ENCODE measurements at places on chromosomes 3 and 15.

DNA sequence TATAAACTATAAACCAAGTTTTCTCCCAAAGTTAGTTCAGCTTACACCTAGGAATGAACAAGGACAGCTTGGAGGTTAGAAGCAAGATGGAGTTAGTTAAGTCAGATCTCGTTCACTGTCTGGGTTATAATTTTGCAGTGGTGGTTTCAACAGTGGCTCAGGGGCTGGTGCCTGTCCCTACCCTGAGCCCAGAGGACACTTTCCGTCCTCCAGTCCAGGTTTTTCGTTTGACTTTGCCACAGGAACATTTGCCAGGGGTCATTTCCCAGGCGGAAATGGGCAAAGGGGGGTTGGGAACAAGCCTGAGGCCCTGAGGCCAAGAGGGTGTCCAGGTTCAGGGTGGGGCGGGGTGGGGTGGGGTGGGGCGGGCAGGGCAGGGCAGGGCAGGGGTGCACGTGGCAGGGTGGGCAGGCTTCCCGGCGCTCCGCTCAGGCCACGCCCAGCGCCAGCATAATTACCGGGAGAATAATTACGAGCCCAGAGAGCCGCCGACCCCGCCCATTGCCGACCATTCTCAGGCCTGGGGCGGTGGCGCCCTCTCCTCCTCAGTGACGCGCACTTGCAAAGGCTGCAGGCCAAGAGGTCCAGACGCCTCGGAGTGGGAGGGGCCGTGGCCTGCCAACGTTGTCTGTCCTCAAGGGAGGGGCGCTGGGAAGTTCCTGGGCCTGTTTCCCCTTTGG is 70.4 kb downstream of the KLF13 start:
- DNase-seq: no peak

GRCh38 chr3:177318559-177318958 is 121.3 kb upstream of the TBL1XR1 start:
- DNase-seq: no peak

DNA sequence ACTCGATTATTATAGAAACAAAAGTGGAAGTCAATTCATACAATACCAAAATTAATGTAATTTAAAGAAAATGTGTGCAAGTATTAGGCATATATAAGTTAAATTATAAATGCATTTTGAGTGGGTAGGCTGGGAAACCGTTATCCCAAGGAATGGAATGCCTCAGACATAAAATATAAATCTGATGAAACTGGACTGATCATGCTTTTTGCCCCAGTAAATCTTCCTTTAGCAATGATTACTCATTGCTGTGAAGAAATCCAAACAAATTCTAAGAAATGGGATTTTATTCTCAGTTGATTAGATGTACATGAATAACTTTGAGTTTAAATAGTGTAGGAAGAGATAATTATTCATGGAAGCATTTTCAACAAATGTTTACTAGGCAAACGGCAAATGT is 185.5 kb upstream of the KCNMB2 start:
- no peak for DNase-seq

DNA sequence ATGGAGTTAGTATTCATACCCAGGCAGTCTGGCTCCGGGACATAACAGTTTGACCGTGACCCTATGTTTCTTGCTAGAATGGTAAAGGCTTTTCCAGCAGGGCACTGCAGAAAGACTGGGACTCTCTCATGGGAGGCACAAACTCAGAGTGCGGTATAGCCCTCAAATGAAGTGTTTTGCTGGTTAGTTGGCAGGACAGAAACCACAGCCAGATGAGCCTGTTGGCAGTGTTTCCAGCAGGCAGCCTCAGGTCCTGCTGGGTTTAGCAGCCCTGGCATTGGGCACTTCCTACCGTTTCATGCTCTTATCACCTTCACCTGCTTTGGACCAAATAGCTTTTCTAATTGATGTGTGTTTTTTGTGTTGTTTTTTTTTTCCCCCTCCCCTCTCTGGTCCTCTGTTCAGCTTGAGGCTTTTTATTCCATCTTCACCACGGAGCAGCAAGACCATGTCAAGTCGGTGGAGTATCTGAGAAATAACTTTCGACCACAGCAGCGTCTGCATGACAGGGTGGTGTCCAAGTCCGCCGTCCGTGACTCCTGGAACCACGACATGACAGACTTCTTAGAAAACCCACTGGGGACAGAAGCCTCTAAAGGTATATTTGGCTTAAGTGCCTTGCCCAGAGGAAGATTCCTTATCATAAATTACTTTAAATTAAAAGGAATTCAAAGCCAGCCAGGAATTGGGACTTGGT is 205.6 kb downstream of the FEZF2 start:
- DNase-seq: no peak

DNA sequence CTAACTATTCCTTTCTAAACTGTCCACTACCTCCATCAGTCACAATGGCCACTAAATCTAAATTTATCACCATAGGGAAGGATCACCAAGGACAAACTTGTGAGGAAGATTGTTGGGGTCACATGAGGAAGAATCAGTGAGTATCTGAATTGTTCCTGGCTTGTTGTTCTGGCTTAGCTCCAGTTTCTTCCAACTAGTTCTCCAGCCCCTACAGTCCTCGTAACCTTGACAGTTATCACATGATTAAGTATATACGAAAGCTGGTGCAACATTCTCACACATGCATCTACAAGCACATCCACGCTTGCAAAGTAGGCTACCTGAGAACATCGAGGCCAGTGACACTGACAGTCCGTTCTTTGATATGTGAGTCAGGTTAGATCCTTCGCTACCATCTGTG is 46.0 kb downstream of the RUBCN start:
- DNase-seq: no peak

DNA sequence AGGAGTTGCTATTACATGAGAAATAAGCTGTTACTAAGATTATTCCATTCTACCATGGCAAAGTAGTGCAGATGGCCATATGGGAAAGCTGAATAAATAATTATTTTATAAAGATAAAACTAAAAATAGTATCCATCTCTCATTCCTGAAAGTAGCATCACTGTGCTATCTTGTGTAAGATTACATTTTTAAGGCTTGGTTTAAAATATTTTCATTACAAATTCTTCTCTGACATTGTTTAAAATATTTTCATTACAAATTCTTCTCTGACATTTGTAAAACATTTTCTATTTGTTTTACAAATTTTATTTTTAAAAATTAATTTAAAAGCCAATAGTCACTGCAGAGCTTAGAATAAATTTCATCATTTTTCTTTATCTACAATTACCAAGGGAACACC is 665.5 kb upstream of the NAALADL2 start:
- DNase-seq: no peak

DNA sequence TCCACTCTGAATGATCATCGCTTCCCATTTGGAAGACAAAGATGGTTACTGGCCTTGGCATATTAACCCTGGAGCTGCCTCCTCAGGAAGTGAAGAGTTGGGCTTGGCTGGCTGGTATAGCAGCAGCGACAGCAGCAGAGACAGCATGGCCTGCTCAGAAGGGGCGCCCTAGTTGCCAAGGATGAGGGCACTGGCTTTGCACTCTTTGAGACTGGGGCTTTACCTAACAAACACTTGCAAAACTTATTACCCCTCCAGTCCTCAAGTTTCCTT is 68.5 kb upstream of the RBP1 start:
- no peak for DNase-seq

GRCh38 chr15:85673326-85673725 is 121.4 kb downstream of the KLHL25 start:
- no peak for DNase-seq

DNA sequence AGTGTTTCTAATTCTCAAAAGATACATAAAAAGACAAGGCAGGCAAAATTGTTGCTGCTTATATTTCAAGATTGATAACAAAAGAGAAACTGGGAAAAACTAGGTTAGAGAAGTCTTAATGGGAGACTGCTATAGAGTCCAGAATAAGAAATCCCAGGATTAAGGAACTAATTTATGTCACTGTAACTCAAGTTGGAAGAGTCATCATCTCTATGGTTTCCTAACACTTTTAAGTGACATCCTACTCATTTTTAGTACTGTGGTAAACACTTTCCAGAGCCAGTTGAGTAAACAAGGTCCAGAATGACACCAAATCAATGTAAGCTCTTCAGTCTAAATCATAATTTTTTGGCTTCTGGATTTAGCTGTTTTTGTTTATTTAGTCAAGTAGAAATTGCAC is 8.0 kb downstream of the CLDN16 start:
- DNase-seq: no peak

- no peak for DNase-seq
Measured at GRCh38 chr3:111810909-111811308, 48.2 kb upstream of the PHLDB2 start.

- DNase-seq: no peak
Measured at GRCh38 chr3:78799681-78800080, 968.1 kb downstream of the ROBO1 start.

DNA sequence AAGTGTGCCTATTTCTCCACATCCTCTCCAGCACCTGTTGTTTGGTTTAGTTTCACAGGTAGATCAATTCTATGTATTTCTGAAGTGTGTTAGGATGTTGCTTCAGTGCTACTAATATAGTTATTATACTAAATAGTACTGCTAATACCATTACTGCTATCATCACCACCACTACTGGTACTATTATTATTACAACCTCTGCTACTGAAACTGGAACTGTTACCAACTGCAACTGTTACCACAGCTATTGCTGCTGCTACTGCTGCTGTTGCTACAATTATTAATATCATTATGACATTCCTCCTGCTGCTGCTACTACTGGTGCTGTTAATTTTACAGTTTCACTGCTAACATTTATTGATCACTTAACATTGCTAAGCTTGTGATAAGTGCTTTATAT is 8.3 kb upstream of the LMOD3 start:
- DNase-seq: no peak

DNA sequence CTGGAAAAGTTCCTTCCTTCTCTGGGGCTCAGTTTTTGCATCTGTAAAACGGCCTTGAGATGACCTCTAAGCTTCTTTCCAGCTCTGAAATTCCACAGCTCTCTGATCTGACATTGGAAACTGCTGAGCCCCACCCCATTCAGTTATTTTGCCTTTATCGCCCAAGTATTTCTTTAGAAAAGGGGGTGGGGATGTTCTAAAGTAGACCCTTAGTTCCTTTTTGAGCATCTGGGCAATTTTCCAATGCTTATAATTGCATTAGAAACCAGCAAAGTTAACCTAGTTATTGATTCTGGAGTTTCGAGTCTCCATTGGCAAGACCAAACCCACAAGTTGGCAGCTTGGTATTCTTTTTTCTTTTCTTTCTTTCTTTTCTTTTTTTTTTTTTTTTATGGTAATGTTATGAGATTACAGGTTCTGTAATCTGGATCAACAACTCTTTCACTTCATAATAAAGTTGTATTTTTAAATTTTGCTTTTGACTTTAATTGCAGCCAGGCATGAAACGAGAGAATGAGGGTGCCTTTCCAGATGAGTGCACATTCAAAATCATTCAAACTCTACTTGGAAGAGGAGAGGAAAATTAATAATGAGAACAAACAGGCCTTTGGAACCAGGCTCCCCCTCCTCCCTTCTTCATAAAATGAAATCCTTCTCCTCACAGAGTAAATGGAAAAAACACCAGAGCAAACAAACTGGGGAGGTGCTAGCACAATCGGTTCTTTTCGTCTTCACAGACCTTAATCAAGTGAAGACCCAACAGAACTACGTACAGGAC is 76.8 kb upstream of the LRIG1 start:
- DNase-seq: no peak

DNA sequence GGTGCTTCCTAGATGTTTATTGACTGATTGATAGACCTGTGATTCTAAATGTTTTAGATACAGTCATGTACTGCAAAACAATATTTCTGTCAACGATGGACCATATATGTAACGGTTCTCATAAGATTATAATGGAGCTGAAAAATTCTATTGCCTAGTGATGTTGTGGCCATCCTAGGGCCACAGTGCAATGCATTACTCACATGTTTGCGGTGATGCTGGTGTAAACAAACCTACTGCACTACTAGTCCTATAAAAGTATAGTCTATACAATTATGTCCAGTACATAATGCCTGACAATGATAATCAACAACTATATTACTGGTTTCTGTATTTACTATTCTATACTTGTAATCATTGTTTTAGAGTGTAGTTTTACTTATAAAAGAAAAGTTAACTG is 46.8 kb downstream of the CHST2 start:
- DNase-seq: no peak

- DNase-seq: no peak
Measured at GRCh38 chr3:171470714-171471227, 10.6 kb upstream of the TNIK start.

- no peak for DNase-seq
Measured at GRCh38 chr3:45906681-45907407, 20.5 kb downstream of the CCR9 start.

GRCh38 chr3:138890555-138891187 is 55.9 kb upstream of the PIK3CB start:
- no peak for DNase-seq

GRCh38 chr15:78715930-78716329 is 74.9 kb upstream of the CHRNB4 start:
- no peak for DNase-seq

- DNase-seq: no peak
Measured at GRCh38 chr15:89164712-89165211, 56.6 kb downstream of the RLBP1 start.

GRCh38 chr15:101635944-101636727 is 16.0 kb downstream of the TM2D3 start:
- DNase-seq: no peak

- DNase-seq: no peak
Measured at GRCh38 chr3:128315313-128315712, 151.4 kb downstream of the DNAJB8 start.

GRCh38 chr3:14303336-14304100 is 98.9 kb upstream of the SLC6A6 start:
- DNase-seq: no peak

GRCh38 chr15:39756806-39757522 is 25.7 kb downstream of the FSIP1 start:
- no peak for DNase-seq

DNA sequence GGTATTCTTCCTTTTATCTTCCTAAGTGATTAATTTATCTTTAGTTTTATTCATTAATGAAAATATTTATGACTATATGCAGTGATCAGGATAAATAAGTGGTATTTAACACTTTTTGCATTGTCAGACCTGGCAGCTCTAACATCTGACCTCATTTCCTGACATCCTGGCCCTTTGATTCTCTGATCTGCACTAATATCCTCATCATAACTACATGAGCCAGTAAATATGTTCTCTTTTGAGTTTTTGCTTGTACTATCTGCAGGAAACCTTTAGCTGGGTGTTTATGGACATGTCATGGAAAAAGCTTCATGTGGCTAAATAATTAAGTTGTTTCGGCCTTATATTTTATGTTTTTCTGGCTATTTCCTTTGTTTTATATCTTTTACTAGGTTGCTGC is 10.5 kb downstream of the NKTR start:
- DNase-seq: no peak

GRCh38 chr3:183218826-183219225 is 34.2 kb upstream of the B3GNT5 start:
- DNase-seq: no peak

DNA sequence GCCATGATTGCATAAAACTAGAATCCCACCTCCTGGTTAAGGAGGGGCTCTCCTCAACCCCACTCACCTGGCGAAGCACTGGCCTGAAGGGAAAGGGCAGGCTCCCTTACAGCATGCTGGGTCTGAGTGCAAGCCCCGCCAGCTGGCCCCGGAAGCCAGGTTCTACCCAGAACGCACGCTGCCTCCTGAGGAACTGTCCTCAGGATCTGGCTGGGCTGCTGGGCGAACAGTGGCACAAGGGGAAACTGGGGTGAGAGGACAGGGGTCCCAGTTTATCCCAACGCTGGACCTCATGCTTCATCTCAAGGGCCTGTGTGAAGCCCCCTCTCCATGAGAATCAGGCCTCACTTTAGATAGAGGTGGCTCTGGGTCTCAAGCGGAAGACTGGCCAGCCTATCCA is 47.5 kb downstream of the NUP210 start:
- DNase-seq: no peak
